GM12864 (cell line): ENCODE measurements at places on chromosomes 2 and 18.
A peak's percentile ranks its signal among the peaks of the same experiment; 100 is the strongest.

DNA sequence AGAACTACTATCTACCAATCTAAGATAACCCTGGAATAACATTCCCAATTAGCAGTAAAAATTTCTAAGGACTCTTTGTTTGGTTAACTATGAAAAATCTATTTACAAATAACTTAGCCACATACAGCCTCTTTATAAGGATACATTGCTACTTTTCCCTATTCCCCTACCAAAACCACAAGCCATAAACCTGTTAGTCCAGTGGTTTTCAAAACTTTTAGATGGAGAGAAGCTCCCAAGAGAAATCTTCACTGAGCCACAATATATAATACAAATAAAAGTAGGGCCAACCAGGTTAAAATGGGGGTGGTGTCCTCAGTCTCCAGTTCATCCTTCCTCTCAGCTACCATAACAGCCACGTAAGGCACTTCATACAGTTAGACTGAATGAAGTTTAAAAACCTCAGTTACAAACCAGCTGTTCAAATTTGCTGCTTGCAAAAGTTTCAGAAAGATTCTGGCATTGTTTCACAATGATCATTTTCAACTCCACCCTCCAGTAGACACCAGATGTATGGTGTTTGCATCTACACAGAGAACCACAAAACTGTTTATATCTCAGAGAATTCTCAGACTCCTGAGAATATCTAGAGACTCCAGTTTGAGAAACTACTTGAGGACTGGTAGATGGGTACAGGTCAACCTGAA, 26.0 kb downstream of the SOS1 start:
- DNase-seq, result peak; percentile 76

DNA sequence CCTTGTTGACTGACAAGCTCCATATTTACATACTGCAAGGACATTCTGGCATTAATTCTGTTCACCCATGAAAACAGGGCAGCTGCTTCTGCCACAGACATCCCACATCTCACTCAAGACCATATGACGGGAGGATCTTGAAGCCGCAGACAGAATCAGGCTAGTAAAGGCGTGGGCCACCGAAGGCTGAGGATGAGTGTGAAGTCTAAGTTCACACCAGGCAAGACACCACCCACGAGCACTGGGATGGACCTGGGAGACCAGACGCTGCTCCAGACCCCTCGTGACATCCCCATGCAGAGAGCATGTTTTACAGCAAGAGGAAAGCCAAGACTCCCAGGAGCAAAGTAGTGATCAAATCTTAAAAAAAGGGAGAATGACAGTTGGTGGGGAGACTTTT, 3.2 kb downstream of the FHL2 start:
- no peak for DNase-seq

DNA sequence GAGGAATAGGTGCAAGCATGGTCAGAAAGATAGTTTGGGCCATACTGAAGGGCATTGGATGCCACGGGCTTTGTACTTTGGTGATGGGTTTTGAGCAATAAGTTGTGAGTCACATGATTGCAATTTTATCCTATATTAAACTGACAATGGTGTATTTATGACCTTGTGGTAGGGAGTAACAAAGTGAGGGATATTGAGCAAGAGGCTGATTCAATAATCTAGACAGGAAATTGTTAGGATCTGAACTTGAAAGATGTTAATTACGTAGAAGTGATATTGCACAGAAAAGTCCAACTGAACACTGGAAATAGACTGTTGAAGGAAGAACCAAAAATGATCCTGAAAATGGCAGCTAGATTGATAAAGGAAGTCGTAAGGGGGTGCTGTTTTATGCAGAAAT, 46.6 kb upstream of the TCF4 start:
- no peak for DNase-seq

DNA sequence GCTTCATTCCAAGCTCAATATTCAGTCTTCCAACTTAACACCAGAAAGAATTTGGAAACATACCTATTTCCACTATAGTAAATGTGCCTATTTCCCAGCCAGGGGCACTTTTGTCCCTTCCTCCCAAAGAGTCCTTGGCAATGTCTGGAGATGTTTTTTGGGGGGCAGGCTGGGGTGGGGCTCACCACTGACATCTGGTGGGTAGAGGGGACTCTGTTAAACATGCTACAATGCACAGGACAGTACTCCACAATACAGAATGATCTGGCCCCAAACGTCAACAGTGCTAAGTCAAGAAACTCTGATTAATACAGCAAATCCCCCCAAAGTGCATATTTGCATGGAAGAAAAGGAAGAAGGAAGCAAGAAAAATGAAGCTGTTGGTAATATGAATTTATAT, 61.7 kb downstream of the SMIM21 start:
- DNase-seq, result no peak

- DNase-seq, result no peak
These were observed 302.1 kb downstream of the LPIN1 start for GRCh38 chr2:12048550-12048949.

DNA sequence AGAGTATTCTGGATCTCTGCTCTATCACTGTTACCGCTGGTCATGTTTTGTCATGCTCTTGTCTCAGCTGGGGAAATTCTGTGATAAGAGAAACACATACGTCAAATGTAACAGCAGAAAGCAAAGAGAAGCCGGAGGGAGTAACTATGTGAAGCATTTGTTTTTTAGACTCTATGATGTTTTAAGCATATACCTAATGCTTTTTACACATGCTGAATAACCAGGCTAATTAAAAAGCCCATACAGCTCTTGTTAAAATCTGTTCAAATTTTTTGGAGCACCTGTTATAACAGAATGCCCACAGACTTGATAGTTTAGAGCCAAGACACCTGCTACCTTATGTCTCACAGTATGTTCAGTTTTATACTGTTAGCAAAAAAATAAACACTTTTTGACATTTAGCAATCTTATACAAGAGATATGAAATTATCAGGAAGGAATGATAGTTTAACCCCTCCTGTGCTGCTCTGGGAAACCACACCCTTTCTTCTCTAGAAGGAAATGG, 92.3 kb upstream of the TANK start:
- DNase-seq, result no peak

DNA sequence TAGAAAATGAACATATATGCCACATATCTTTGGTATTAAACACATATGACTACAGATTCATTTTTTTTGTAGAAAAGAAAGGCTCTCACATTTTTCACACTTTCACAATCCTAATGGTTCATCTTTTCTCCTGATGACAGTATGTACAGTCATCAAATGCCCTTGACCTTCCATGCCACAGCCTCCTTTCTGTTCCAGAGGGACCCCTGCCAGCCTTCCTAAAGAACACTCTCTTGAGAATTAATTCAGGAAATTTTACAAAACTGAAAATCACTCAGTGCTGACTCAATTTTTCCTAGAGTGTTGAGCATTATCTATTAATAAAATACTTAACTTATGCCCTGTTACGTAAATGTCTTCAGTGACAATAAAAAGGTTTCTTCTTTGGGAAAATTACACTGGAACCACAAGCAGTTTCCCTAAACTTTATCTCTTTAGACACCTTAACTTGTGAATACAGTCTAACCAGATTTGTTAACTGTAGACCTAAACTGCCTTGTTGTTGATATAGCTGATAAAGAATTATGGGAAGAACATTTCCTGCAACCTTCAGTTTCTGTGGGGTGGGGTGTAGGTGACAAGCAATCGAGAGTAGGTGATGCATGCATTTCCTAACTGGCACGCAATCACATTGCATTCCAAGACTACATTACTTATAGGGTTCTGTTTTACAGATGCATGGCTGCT, 15.3 kb upstream of the ACOXL start:
- no peak for DNase-seq

GRCh38 chr18:77750006-77750405, 500.4 kb downstream of the GALR1 start:
- DNase-seq, result no peak

GRCh38 chr2:66849153-66849755, 414.3 kb downstream of the MEIS1 start:
- no peak for DNase-seq

DNA sequence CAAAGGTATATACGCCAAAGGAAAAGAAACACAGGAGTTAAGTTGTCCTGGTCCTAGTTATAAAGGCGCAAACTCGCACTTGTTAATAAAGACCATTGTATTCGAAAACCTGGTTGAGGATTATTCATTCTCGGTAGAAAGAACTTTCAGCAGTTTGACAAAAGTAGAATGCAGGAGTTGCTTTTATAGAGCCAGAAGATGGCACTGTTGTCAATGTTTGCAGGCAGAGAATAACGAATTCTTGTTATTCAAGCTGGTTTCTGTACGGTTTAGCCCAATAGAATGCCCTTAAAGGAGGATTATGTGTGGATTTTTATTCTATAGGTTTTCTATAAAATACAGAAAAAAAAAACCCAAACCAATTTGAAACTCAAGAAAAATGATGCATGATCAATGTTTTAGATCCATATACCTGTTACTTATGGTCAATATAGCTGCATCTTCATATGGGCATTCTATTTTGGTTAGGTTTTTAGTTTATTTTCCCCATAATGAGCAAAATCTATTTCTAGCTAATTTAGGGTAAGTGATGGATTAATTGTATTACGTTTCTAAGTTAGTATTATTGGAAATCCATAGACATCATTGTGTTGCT, 510.3 kb downstream of the PLCL1 start:
- DNase-seq, result no peak

DNA sequence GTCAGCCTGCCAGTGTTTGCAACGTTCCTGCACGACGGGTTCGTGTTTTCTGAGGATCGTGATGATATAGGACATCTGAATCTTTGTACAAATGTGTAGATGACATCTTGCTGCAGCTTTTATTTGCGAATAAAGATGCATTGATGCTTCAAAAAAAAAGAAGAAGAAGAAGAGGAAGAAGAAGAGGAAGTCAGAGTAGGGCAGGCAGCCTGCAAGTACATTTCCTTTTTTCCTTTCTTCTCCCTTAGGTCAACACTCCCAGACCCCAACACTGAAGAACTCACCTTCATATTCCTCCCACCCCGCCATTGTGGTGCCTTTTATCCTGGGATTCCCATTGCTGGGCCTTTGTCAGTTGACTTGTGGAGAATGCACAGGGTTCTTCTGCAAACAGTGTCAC, 91.5 kb downstream of the FHOD3 start:
- DNase-seq, result no peak

- DNase-seq, result no peak
These were observed 7.5 kb upstream of the FAM98A start for GRCh38 chr2:33606622-33607021.

GRCh38 chr2:208129744-208130711, at the start of gene CRYGC:
CRYGC (minus strand) TSS chr2:208129828; CDS start chr2:208129792, 36 bp downstream.
- no peak for DNase-seq

DNA sequence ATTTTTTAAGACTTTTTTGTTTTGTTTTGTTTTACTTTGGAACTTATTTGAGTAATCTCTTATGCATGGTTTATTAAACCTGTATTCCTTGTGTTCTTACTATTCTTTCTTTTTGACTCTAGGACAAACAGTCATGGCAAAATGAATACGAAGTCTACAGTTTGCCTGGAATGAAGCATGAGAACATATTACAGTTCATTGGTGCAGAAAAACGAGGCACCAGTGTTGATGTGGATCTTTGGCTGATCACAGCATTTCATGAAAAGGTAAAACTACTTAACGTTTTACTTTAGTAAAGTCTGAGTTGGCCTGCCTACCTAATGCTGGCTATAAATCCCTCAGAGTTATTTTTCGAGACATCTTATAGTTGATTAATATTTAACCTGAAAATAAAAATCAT, 72.3 kb downstream of the ACVR2A start:
- DNase-seq, result no peak

- DNase-seq, result no peak
These were observed 281.9 kb upstream of the FN1 start for GRCh38 chr2:215717501-215718381.

GRCh38 chr18:78138983-78139496, 840.6 kb upstream of the SALL3 start:
- DNase-seq, result no peak

DNA sequence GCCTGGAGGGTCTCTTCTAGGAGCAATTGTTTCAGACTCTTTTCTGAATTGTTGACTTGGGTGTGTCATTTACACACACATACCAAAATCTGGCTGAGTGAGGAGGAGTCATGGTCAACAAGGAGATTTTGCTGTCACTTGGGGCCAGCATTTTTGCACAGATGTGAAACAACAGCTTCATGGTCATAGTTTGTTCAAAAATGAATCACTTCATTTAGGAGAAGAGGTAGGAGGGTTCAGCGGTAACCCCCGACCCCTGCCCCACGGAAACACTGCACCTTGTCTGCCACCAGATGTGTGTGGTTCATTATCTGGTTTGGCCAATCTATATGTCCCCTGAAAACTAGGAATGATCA, 42.2 kb downstream of the LBH start:
- DNase-seq, result no peak

- DNase-seq, result no peak
These were observed 481.3 kb downstream of the PIK3C3 start for GRCh38 chr18:42436222-42436765.

DNA sequence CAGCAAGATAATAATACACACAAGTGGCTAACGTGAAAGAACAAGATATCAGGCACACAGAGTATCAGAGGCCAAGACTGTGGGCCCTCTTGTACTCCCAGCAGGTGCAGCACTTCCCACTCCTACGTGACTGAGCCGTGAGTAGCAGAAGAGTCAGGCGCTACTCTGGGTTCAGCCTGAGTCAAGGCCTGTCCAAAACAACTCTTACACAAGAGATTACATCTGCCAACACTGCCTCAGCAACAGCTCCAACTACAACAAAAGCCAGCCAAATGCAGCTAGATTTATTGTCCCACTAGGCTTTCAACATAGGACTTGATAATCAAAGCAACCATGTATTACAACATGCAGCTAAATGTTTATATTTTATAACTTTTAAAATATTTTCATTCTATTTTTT, 56.2 kb downstream of the ITSN2 start:
- DNase-seq, result no peak
